ENCODE measurements at places on chromosomes 6 and 20.

DNA sequence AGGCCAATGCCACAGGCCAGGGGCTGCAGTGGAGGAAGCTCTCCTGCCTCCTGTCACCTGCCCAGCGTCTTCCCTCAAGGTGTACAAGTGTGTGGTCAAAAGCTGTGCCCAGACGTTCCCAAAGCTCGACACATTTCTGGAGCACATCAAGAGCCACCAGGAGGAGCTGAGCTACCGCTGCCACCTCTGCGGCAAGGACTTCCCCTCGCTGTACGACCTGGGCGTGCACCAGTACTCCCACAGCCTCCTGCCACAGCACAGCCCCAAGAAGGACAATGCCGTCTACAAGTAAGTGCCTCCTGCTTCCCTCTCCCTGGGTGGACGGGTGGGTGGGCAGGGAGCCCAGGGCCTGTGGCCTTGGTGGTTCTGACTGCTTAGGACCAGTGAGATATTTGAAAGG lies 38.2 kb downstream of the ZNF341 start:
- no peak for DNase-seq

- DNase-seq = no peak
Observed at GRCh38 chr6:134703206-134703605, 246.7 kb downstream of the ALDH8A1 start.

DNA sequence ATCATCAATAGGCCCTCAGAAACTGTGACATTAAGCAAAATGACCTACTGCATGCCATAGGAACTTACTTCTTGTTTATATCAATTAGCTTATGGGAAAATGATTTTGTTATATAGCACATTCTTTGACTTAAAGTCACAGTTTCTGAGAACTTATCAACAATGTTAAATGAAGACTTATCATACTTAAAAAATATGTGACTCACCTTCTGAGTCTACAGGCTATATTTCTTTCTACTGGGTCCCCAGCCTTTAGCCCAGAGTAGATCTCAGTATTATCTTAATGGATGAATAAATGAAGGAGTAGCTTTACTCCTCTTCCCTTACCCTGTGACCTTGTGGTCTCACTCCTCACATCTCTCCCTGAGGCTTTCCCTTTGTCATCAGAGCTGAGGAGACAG lies 180.2 kb downstream of the MAFB start:
- DNase-seq = no peak

DNA sequence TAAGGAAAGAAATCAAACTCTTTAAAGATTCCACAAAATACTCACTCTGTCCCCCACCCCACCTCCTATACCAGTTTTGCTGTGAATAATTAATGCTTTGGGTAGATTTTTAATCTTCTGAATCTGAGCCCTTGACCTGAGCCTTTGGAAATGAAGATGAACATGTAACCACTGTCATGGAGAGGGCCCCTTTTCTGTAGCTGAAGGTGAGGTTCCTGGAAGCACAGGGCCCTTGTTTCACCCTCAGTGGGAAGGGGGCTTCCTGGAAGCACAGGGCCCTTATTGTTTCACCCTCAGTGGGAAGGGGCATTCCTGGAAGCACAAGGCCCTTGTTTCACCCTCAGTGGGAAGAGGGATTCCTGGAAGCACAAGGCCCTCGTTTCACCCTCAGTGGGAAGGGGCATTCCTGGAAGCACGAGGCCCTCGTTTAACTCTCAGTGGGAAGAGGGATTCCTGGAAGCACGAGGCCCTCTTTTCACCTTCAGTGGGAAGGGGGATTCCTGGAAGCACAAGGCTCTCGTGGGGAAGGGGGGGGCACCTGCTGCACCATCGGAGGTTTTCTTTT lies 75.7 kb downstream of the DACT2 start:
- no peak for DNase-seq

DNA sequence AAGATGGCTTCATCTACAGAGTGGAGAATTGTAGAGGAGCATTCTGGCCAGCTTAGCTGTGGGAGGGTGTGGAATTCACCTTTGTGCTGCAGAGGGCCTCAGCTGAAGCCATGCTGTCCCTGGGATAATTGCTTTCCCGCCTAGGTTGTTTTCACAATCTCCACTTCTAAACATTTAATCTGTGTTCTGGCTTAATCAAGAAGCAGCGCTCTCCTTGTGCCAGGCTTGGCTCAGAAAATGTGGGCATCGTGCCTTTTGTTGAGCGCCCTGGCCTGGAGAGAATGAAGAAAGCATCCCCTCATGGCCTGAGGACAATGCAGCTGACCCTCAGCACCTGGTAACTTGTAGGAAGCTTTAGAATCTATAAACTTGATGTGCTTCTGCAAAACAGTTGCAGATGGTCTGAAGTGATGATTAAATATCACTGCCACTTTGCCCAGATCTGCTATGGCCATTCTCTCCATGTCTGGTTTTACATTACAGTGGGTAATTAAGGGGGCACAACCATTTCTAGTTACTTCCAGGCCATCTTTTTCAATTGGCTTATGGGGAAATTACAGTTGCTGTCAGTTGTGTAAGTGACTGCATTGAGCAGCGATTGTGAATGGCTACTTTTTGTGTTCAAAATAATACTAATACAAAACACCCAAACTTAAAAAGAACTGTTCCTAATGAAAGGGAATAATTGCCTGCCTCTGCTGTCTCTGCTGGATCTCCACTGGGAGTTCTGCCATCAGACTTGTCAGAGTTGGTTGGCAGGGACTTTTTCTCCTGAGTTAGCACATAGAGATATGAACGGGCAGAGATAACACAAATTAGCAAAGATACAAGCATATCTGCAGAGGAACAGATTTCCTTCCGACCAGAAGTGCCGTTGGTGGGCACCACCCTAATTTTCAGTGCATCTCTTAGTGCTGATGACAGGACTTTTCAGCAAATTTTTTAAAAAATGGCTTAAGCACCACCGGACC lies 18.4 kb downstream of the CTNNBL1 start:
- no peak for DNase-seq

DNA sequence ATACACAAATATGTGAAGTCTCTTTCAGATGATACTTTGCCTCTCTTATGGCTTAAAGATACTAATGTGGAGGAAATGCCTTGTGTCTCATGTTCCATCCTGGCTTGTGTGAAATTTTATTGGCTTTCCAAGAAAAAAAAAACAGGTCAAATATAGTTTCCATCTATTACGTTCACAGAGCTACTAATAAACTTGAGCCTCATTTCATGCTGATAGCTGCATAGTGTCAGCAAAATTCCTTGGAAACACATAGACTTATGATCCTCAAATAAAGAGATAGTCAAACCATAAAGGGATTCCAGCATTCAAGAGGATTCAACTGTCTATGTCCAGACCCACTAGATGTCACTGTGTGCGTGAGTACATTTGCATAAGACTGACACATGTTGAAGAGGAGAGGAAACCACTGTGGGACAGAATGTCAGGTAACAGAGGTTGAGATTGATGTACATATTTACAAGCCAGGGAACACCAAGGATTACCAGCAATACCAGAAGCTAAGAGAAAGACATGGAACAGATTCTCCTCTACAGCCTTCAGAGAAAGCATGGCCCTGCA lies 266.6 kb downstream of the COL12A1 start:
- DNase-seq = no peak

DNA sequence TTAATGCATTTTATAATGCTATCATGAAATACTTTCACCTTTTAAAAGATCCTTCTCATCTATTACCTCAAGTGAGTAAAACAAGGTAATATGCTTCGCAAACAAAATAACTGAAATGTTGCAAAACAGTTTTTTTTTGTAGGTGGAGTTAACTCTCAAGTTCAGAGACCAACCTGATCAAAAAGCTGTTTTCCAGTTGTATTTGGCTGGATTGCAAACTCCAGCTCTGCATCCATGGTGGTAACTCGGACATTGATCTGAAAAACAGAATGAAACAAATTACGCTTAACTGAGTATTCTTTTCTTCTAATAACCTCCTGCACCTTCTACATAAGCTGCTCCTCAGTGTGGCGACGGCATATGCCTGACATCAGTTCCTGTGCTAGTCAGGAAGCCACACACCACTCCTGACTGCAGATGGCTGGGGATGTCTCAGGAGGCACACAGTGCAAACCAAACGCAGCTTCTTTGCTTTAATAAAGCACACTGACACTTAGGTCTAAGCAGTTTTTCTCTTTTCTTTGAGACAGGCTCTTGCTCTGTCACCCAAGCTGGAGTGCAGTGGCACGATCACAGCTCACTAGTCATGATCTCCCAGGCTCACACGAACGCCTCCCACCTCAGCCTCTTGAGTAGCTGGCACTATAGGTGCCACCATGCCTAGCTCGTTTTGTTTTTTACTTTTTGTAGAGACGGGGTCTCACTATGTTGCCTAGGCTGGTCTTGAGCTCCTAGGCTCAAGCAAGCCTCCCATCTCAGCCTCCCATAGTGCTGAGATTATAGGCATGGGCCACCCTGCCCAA lies 29.9 kb downstream of the EZR start:
- no peak for DNase-seq

- DNase-seq = no peak
Observed at GRCh38 chr6:15284743-15285142, 38.9 kb downstream of the JARID2 start.

GRCh38 chr6:25697537-25698340 lies 45.7 kb downstream of the SCGN start:
- no peak for DNase-seq

- no peak for DNase-seq
Observed at GRCh38 chr20:655726-656624, 3.0 kb upstream of the SRXN1 start.

DNA sequence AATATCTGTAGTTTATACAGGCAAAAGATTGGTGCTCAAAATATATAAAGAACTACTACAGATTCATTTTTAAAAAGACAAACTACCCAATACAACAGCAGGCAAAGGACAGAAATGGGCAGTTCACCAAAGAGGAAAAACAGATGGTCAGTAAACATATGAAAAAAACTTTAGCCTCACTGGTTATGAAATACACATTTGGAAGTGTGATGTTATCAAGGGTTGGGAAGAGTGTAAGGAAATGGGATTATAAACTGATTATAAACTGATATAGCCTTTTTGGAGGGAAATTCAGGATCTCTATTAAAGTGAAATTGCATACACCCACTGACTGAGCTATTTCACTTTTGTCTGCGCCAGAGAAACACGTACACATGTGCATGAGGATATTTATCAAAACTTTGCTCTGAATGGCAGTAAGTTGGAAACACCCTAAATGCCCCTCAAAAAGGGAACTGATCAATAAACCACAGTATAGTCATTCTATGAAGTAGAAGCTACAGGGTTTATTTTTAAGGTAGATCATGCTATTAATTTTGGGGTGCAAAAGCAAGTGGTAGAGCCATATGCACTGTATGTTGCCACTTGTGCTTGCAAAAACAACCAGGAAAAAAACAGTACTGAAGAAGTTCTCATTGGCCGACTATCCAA lies 32.2 kb upstream of the ARFGEF2 start:
- DNase-seq = no peak

GRCh38 chr20:6864740-6865139 lies 97.3 kb downstream of the BMP2 start:
- no peak for DNase-seq

DNA sequence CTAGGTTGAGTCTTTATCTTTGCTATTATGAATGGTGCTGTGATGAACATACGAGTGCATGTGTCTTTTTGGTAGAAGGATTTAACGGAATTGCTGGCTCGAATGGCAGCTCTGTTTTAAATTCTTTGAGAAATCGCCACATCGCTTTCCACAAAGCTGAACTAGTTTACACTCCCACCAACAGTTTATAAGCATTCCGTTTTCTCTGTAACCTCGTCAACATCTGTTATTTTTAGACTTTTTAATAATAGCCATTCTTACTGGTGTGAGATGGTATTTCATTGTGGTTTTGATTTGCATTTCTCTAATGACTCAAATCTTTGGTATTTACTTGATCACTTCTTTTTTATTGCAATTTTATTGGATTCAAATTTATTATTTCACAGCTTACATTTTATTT lies 117.4 kb upstream of the HDGFL1 start:
- DNase-seq = no peak
